ENCODE measurements at places on chromosomes 7 and 10.

DNA sequence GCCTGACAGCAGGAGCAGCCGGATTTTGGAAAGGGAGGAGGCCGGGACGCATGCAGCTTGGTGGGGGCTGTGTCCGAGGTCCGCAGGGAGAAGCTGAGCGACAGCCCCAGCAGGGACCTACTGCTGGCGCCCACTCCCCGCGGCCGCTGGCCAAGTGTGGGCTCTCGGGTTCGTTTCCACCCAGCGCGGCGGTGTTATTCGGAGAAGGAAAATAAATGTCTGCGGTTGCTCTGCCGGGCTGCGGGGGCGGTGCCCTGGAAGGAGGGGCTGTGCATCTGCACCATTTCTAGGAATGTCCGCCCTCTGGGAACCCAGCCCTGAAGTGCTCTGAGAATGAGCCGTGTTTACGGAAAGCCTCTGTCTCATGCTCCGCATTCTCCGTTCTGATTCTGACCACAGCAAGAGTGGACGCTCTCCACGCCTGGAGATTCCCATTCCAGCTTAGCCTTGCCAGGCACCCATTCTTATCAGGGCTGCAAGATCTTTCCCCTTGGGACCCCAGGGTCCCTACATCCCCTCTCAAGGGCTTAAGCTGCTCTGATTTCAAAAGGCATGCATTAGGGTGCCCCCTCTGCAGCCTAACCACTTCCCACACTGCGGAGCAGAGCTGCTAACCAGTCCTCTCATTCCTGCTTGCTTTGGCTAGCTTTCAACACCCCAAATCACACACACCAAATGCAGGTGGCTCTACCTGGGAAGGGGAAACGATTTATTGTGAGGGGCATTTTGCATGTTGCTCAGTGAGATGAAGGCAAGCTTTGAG lies 256.6 kb upstream of the GLI3 start:
- DNase-seq = no peak

- DNase-seq = no peak
Observed at GRCh38 chr7:46385662-46386309, 464.7 kb upstream of the IGFBP3 start.

- no peak for DNase-seq
Observed at GRCh38 chr7:152504816-152505215, 69.0 kb upstream of the KMT2C start.

- no peak for DNase-seq
Observed at GRCh38 chr7:29977886-29978651, 11.5 kb downstream of the SCRN1 start.

DNA sequence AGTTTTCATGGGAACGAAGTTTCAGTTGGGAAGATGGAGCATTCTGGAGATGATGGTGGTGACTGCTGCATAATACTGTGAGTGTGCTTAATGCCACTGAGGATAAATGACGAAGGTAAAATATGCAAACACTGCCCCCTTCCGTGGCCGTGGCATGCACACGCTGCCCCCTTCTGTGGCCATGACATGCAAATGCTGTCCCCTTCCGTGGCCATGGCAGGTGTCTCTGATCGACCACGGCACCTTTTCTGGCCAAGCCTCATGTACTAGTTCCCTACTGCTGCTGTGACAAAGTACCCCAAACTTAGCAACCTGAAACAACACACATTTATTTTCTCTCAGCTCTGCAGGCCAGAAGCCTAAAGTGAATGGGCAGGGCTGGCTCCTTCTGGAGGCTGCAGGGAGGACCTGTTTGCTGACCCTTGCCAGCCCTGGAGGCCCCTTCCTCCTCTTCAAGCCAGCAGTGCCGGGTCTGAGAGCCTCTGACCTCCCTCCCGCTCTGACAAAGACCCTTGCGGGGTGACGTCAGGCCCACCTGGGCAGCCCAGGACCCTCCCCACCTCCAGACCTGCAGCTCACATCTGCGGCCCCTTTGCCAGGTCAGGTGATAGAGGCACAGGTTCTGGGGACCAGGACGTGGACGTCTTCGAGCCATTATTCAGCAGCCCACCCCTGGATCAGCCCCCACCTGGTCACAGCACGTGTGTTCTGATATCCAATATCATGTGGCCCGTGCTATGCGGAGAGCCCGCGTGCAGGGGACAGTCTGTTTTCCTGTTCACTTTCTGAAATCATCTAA lies 82.0 kb downstream of the MICALL2 start:
- no peak for DNase-seq

DNA sequence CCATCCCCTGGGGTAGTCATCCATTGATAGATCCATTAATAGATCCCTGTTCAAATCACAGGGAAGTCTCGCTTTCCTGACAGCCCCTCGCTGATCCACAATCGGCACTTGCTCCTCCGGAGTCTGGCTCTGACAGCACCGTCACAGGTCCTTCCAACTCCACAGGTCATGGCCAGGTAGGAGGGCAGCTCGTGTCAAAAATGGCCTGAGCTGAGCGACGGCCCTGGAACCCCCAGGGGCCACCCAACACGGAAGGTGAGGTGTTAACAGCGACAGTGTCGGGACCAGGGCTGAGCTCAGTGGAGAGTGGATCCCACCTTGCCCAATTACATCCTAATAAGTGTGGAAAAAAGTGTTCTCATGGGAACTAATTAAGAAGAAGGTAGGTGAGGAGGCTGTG lies 219.8 kb downstream of the TCERG1L start:
- no peak for DNase-seq

GRCh38 chr7:92656121-92656520 lies 65.9 kb upstream of the FAM133B start:
- DNase-seq = no peak

Measured in activated B cell treated with CpG ODN at 0.5 μM for 24 hours (primary cell).